ENCODE measurements at places on chromosomes 4 and X. TPM values are rescaled to one million over a fixed set of nuclear protein-coding genes. Genes with fewer than 3 reads are reported as not detected.
A peak's percentile ranks its signal among the peaks of the same experiment; 100 is the strongest.

The ZMAT1 gene
- 2.1 TPM for polyA plus RNA-seq

The BGN gene
- polyA plus RNA-seq, result 10.5 TPM

DNA sequence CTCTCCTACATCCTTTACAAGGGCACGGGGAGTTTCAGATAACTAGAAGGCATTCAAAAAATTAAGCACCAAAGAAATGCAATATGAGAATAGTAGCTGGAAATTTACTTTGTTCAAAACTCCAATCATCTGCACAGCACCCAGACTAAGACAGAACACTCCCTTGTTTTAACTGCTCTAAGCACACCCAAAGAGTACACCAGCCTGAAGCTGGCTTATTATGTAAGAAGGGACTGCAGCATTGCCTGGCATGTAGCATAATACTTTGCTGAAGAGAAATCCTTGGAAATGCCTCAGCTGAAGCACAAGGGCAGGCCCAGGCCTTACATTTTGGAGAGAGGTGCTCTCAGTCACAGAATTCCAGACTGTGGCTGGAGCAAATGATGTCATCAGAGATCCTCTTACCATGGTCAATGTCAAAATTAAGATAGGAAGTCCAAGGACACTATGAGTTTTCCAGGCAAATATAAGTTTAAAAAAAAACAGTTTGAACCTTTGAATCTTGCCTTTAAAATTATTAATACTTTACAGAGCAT lies 14.8 kb downstream of the ARHGEF6 start:
- DNase-seq, result peak; percentile 6
- H3K4me1 ChIP-seq, result no peaks in the 10 kb centered on the region
- H3K36me3 ChIP-seq, result no peaks in the 10 kb centered on the region
- H3K27me3 ChIP-seq, result peaks cover 2% of the 10 kb centered on the region

- no peak overlapping the region for H3K4me3 ChIP-seq
- no peaks in the 10 kb centered on the region for H3K36me3 ChIP-seq
- no peak overlapping the region for H3K27ac ChIP-seq
- DNase-seq, result no peak
- no peaks in the 10 kb centered on the region for H3K27me3 ChIP-seq
- H3K4me1 ChIP-seq, result no peaks in the 10 kb centered on the region
These were observed 124.3 kb upstream of the MAMLD1 start for GRCh38 chrX:150238632-150239382.

All from stomach (tissue), 19 donors.